Activated T-cell treated with anti-CD3 and anti-CD28 coated beads, Interleukin-2, amount 50 U/mL, for 4 hours (primary cell): ENCODE measurements at places on chromosomes 5 and 9.
A peak's percentile ranks its signal among the peaks of the same experiment; 100 is the strongest.

DNA sequence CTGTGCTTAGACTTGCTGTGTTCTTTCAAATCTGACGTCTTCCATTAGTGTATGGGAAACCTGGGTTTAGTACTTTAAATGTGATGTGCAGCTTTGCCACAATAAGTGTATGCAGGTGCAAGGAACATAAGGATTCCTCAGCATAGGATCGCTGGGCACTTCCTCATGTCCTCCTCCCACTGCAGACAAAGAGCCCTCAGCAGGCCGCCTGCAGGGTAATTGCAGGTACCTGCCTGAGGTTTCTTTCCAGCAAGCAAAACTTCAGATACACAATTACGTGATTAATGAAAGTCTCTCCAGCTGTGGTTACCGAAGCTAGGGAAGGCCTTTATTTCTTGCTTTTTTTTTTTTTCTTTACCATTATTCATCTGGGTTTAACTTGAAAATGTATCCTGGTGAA lies 233.1 kb downstream of the RFK start:
- no peak for DNase-seq

DNA sequence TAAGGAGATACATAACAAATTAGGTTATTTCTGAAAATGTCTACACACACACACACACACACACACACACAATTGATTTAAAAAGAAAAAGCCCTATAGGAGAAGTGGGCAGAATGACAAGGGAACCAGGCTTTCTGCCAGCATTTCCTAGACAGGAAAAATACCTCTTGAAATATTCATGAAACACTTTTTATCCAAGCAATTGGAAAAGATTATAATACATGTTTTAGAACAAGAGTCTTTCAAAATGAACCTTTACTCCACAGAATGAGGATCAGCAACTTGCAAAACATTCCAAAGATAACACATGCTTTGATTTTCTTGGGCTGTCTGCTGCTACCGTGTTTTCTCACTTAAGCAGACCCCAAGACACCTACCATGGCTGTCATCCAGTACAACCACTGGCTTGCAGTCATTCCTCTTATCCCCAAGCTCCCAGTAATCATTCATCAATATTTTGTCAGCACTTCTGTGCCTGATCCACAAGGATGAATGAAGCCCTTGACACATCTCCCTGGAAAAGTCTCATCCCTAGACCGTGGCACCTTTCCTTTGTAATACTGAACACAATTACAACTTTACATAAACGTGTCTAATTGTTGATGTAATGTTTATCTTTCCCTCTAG lies 717.1 kb upstream of the ZNF608 start:
- DNase-seq = no peak

DNA sequence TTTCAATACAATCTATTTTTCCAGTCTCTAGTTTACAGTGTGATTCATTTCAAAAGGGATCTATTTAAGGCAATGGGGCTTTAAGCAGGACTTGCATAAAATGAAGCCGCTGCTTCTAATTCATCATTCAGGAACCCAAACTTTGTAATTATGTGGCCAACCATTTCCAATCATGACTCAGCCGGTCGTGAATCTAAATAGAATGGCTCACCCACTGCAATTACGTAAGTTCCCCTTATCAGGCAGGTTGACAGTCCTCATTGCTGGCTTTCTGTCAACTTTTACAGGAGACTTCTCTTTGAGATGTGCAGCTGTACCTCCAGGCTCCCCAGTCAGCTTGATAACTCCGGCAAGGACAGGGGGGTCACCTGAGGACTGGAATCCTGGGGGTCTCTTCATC lies 152.8 kb upstream of the DAP start:
- no peak for DNase-seq

DNA sequence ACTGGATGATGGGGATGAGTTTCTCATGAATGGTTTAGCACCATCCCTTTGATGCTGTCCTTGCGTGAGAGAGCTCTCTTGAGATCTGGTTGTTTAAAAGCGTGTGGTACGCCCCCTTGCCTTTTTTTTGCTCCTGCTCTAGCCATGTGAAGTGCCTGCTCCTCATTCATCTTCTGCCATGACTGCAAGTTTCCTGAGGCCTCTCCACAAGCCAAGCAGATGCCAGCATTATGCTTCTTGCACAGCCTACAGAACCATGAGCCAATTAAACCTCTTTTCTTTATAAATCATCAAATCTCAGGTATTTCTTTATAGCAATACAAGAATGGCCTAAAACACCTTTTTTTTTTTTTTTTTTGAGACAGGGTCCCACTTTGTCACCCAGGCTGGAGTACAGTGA lies 32.8 kb downstream of the FNIP1 start:
- DNase-seq = no peak

- DNase-seq = no peak
Measured at GRCh38 chr9:72695365-72695764, 174.0 kb downstream of the TMC1 start.

DNA sequence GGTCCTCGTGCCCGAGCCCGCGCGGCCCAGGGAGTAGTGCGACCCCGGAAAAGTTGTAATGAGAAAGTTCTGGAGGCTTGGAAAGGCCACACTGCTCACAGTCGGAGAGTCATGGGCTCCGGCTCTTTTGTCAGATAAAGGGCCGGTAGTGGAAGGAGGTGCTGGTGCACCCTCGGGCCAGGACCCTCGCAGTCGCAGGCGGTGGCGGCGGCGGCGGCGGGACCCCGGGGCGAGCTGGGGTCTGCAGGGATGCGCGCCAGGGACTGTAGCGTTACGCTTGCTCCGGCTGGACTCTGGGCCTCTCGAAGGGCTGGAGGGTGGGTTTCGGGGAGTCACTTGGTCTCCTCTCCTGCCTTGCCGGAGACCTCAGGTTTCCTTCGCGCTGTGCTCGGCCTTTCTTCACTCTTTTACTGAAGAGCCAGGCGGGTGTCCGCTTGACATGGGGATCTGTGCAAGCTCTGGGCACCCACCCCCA lies 1.5 kb downstream of the RORB start:
- DNase-seq = no peak

- no peak for DNase-seq
Measured at GRCh38 chr9:106892632-106893031, 29.7 kb downstream of the ZNF462 start.

- DNase-seq = peak; percentile 77
Measured at GRCh38 chr9:114387680-114388356, at the start of gene AKNA. Gene AKNA (minus strand): TSS chr9:114387982. CDS start chr9:114381333, 6,649 bp downstream.

- DNase-seq = no peak
Measured at GRCh38 chr5:177171961-177172360, 38.4 kb downstream of the NSD1 start.

DNA sequence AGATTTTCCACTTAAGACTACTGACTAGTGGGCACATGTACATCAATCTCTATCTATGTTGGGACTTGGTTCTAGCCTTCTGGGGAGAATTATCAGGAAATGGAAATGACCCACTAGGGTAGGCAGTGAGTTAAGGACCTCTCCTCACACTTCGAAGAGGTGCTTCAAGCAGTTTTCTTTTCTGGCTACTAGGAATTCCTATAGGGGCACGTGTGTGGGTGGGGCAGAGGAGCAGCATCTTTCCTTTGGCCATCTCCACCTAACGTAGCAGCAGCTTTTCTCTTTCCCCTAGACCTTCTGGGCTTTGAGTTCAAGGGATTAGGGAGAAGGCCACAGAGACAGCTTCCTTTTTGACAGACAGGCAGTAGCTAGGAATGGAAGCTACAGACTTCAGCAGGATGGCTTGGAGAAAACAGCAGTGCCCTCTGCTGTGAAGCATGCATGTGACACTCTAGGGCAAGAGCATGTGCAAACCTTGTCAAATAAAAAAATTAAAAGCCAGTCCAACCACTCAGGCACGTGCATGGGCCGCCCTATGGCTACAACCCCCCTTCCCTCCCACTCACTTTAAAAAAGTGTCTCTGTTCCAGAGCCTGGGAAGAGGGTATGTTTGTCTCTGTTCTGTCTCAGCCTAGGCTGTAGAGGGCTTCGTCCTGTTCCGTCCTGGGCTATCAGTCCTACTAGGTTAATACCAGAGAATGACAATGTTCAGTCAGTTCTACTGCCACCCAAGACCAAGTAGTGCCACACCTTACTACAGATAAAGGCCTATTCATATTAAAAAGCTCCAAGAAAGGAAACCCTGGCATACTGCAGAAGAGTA lies 8.7 kb upstream of the GFRA3 start:
- DNase-seq = no peak

- no peak for DNase-seq
Measured at GRCh38 chr5:170844651-170845050, 17.2 kb upstream of the RANBP17 start.

DNA sequence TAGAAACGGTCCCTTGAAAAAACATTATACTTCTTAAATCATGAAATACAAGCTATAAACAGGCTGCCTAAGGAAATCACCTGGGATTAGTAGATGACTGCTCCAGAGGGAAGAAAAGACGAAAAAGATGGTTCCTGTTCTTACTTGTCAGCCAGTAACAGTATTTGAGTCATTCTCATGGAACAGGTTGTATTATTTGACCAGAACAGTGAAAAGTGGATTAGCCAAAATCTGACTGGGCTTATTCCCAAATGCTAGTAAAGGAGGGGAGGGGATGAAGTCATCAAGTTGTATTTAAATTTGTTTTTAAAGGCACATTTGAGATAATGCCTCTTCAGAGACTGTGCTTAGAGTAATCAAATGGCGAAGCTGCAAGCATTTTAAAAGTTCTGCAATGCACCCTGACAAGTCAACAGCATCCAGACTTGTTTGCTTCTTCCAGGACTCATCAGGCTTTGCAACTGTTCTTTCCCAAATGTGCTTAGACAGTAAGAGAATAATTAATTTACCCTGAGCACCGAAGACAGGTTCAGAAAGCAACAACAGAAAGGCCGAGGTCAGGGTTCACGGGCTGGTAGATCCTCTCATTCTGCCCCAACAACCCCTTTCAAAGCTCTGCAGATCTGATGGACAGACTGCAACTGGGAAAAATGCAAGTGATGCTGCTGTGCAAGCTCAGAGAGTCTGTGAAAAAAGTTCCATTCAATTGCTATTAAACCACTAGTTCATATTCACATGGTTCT lies 800.6 kb downstream of the KCTD16 start:
- DNase-seq = no peak

DNA sequence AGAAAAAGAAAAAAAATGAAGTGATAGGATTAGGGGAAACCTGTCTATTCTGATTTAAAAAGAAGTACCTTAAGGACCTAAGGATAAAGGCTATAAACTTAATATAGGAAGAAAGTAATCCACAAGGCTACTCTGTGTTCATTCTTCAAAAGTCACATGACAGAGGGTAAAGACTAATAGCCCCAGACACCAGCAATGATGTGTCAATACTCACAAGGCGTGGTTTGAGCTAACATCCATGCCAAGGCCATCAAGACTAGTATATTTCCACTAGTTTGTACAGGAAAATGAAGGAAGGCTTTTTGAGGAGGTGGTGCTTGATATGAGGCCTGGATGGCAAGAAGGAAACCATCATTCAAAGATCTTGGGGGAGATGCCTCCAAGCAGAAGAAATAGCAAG lies 49.7 kb upstream of the TEX48 start:
- no peak for DNase-seq

- DNase-seq = no peak
Measured at GRCh38 chr9:38083858-38084555, 15.0 kb upstream of the SHB start.

DNA sequence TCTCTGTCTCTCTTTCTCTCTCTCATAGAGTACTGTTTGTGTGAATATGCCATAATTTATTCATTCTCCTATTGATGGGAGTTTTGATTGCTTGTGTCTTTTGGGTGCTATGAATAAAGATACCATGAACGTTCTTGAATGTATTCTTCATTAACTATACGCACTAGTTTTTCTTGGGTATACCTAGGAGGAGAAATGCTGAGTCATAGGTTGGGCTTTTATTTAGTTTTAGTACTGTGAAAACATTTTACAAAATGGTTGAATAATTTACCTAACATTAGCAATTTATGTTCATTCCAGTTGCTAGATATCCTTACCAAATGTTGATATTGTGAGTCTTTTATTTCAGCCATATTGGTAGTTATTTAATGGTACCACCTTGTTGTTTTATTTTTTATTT lies 192.5 kb downstream of the NPR3 start:
- no peak for DNase-seq

DNA sequence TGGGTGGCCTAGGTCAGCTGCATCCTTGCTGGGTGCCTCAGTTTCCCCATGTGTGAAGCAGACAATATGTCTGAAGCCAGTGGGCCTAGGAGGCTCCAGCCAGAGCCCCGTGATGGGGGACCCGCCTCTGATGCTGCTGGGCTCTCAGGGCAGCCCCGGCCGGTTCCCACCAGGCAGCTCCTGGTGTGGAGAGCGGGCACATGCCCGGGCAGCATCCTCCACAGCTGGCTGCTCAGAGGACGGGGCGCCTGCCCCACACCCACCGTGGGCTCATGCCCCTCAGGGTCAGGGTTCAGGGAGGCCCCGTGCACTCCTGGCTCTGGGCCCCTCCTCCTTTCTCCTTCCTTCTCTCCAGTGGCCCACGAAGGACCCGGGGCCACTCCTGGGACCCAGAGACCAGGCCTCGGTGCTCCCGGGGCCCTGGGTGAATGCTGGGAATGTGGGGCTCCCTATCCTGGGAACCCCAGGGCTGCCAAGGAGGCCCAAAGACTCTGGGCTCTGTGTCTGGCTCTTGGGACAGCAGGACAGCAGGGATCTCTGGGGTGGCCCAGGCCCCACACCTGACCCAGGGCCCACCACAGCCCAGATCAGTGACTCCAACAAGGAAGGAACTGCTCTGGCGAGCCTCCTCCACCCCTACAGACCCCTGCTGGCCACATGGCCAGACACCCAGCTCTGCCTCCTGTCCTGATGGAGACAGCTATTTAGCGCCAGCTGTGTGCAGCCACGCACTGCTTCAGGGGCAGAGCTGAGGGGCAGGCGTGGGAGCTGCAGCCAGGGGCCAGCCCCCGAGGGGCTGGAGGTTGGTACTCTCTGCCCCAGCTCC lies 39.5 kb upstream of the EGFL7 start:
- no peak for DNase-seq
